ENCODE measurements at places on chromosomes 12 and 14. TPM values are rescaled to one million over a fixed set of nuclear protein-coding genes. Genes with fewer than 3 reads are reported as not detected.

GRCh38 chr12:90199006-90199405 lies 490.4 kb upstream of the ATP2B1 start:
- DNase-seq, result no peak

DNA sequence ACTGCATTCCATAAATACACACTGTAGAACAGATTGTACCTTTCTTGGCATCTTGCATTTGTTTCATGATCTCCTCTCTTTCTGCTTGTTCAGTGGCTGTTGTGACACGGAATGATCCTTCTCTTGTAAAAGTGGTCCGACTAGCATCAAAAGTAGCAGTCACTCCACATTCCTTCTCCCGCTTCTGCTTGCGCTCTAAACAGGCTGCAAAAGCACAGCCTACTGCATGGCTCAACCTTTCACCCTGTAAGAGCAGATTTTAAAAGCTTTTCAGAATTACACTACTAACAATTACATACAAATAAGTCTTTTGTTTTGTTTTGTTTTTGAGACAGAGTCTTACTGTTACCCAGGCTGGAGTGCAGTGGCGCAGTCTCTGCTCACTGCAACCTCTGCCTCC lies 49.8 kb downstream of the PAPLN start:
- DNase-seq, result no peak

DNA sequence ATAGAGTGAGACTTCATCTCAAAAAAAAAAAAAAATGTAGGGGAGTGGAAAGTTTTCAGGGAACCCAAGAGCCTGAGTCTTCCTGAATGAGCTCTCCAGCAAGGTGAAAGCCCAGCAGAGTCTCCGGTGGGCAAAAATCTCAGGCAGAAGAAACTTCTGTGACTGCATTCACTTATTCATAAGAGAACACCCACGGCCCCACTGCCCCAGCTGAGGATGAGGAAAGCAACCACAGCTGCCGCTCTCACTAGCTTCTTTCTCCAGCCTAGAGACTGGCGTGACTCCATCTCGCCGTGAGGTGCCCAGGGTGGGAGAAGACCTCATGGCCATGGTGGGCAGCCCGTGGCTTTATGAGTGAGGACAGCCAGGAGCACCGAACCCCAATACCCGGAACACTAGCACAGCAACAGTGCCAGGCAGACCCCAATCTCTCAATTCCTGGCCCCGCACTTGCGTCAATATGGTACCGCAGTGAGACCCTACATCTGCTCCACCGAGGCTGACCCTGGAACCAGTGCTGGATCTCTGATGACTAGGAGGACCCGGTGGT lies 29.7 kb upstream of the DYNC1H1 start:
- DNase-seq, result no peak

- no peak for DNase-seq
These were observed 11.6 kb downstream of the A2M start for GRCh38 chr12:9104087-9104486.

GRCh38 chr14:75803765-75804164 lies 142.7 kb downstream of the TTLL5 start:
- no peak for DNase-seq

DNA sequence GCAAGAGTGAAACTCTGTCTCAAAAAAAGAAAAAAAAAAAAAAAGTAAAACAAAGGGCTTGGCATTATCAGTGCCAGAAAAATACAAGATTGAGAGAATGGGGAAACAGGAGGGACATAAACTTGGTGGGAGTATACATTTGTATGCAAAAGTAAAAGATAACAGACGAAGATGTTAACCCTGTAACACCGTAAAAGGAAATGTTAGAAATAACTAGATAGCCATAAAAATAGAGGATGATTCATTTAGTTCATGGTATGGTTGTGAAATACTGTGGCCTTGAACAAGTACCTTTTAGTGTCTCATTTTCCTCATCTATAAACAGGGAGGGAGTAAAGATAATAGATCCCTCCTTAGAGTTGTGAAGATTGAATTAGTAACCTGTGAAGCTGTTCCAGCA lies 33.3 kb downstream of the ATP2A2 start:
- peak; percentile 74 for DNase-seq

GRCh38 chr12:57772429-57773322 lies at the start of gene EEF1AKMT3:
Gene EEF1AKMT3 (plus strand): TSS chr12:57772614. CDS start chr12:57772725, 111 bp downstream.
- peak; percentile 70 for DNase-seq

DNA sequence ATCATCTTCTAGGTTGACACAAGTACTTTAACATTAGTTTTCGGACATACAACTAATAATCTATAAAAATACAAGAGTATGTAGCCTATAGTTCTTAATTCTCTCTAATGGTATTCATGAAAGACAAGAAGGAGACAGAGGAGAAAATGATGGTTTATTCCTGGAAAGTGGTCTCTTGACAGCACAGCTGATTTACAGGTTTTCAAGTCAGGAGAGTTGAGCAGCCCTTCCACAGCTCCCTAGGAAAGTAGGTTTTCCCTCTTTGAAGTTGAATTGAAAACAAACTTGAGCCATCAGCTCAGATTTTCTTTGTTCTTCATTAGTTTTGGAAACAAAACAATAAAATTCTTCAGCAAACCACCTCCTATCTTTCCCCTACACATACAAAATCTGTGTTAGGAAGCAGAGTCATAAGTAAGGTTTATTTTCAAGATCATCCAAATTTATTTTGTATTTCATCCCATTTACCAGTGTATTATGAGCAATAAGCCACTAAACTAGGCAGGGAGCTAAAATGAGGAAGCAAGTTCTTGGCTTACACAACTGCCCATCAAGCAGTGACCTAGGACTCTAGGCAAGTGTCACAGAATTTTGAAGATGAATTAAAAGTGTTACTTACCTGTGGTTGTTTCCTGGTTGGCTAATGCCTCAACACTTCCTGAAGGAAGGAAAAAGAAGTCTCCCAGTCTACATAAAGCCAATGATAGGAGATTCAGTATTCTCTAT lies 357.0 kb downstream of the BCAT1 start:
- no peak for DNase-seq

GRCh38 chr14:67650694-67651093 lies 23.7 kb downstream of the VTI1B start:
- DNase-seq, result peak; percentile 85

- peak; percentile 83 for DNase-seq
These were observed 84.1 kb upstream of the RESF1 start for GRCh38 chr12:31874961-31875608.

GRCh38 chr12:47822863-47823262 lies 3.2 kb upstream of the HDAC7 start:
- DNase-seq, result no peak

- peak; percentile 14 for DNase-seq
These were observed at the start of gene ACOT4 for GRCh38 chr14:73591690-73592449. Gene ACOT4 (plus strand): TSS chr14:73591873. CDS start chr14:73591960, 87 bp downstream.

- peak; percentile 49 for DNase-seq
These were observed 5.3 kb upstream of the UBC start for GRCh38 chr12:124919521-124920352.

DNA sequence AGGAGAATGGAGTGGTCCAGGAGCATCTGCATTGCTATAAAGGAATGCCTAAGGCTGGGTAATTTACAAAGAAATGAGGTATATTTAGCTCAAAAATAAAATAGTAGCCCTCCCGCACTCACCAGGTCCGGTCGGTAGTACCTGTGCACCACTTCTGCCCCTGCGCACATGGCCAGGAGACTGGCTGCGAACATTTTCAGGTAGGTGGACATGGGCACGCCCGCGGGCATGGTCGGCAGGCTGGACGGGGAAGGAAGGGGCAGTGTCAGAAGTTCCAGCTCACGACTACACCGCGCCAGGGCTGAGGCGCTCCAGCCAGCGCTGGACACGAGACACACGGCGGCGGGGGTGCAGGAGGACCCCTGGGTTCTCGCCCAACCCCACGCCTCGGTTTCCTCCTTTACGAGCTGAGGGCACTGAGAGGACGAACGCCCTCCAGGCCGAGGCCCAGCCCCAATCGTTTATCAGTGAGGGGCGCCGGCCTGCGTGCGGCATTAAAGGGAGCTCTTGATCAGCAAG lies 9.1 kb upstream of the TDG start:
- DNase-seq, result no peak

The NDRG2 gene
- total RNA-seq, result 8.2 TPM

The TPPP2 gene
- not detected for total RNA-seq

The FGF6 gene
- total RNA-seq, result not detected

The TSHR gene
- total RNA-seq, result not detected

The MYBPC1 gene
- total RNA-seq, result not detected

Measured in mammary epithelial cell (primary cell).